ENCODE measurements at places on chromosomes 7 and 10.

GRCh38 chr7:157625973-157626742 lies 289.4 kb downstream of the DNAJB6 start:
- no peak for DNase-seq

DNA sequence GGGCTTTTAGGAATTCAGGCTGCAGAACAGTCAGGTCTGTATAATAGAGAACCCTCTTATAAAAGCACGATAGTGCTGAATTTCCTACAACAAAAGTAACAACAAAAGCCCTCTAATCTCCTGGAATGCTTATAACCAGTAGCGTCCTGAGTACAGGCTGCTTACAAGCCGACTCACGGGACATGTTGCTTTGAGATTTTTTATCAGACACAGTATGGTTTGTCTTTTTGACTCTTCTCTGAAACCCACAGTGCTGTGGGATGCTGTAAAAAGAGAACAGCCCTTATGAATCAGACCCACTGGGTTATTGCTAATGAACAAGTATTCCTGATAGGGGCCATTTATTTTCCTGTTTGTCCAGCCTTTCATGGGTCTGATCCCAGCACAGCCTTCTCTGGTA lies 59.4 kb downstream of the PLPP4 start:
- no peak for DNase-seq

DNA sequence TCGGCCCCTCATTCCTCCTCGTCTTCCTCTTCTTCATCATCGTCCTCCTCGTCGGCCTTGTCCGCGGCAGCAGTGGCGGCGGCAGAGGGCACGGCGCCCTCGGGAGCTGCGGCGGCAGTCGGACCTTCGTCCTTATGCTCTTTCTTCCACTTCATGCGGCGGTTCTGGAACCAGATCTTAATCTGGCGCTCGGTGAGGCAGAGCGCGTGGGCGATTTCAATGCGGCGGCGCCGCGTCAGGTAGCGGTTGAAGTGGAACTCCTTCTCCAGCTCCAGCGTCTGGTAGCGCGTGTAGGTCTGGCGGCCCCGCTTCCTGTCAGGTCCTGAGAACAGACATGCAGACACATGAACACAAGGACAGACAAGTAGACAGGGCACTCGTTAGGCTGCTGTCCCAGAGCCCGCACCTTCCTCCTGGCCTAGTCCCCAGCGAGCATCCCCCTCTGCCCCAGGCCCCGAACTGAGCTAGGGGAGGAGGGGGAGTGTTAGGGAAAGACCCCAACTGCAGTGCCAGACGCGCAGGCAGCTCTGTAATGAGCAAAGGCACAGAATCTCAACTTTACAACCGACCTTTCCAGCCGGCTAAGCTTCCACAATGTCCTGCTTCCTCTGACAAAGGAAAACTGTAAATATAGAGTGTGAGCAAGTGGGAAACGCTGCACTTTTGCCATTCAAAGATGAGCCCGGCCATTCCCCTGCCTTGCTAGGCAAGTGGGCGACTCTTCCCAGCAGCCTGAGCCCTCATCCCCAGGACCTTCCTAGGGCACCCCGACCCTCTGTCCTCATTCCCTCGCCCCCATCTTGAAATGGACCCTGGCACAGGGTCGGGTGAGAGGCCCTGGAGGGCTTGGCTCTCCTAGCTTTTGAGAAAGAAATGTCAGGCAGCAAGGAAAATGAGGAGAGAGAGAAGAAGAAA lies 1.3 kb downstream of the HOXA7 start:
- no peak for DNase-seq

GRCh38 chr10:33783078-33783477 lies 448.6 kb upstream of the NRP1 start:
- no peak for DNase-seq

GRCh38 chr10:100146875-100147650 lies 38.8 kb downstream of the ERLIN1 start:
- no peak for DNase-seq

DNA sequence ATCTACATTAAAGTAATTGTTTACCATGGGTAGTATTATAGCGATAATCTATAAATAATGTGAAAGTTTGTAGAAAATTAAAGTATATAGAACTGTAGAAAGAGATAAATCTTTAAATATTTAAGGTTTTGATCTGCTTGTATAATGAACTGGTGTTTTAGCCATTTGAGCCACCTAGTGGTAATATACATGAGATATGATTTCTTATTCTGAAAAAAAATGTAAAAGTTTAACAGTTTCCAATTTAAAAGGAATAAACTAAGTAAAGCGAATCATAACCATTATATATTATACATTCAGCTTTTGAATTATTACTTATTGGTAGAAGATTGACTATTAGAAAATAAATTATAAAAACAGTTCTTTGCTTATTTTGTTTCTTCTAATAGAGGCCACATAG lies 91.2 kb downstream of the OTUD1 start:
- DNase-seq: no peak

DNA sequence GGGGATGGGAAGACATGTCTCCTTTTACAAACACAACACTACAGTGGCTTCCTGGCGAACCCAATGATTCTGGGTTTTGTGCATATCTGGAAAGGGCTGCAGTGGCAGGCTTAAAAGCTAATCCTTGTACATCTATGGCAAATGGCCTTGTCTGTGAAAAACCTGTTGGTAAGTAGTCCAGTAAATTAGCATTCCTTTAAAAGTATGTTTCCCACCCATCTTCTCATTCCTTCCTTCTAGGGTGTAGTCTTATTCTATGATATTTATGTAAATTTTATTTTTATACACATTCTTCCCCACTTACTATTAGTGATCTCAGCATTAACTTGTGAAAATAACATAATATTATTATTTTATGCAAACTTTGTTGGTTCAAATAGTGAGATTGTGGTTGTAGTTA lies 206.9 kb downstream of the ATRNL1 start:
- DNase-seq: no peak

DNA sequence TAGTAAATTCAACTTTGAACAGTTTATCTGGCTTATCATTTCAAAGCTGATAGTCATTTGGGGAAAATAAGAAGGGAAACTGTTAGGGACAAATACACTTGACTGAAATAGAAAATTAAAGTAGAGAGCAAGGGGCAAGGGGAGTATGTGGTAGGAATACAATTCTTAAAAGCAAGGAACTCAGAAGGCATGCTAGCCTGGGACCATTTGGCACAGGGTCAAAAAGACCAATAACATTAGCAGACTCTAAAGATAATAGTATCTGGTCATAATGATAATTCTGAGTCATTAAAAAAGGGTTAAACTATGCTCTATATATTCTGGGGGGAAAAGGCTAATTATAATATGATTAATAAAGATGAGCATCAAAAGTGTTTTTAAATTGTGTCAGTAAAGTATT lies 112.2 kb downstream of the CNOT4 start:
- DNase-seq: no peak

DNA sequence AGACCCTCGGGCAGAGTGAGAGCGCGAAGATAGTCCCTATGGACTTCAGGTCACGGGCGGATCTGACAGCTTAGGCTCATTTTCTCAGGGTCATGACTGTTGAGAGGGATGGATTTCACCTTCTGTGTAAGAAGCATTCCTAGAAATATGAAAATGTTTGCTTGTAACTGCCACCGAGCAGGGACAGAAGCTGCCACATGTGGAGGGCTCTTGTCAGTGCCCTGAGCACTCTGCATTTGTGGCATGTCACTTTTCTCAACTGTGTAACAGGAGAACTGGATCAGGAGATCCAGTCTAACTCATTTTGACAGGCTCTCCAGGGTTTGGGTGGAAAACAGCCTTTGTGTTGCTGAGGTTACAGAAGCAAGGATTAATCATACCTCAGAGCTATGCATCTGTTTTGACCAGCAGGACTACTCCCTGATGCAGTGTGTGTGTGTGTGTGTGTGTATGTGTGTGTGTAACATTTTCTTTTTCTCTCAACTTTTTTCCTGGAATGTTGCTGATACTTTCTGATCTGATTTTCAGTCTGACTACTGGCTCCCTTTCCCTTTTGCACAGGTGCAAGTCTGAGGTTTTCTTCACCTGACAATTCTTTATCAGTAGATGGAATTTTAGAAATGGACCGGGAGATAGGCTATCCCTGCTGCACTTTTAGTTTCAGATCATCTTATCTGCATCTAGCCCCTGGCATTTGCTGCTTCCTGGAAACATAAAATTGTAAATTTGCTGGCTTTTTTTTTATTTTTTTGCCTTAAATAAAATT lies 183.3 kb downstream of the STK31 start:
- no peak for DNase-seq

GRCh38 chr10:132237871-132238270 lies 51.1 kb downstream of the DPYSL4 start:
- DNase-seq: no peak

DNA sequence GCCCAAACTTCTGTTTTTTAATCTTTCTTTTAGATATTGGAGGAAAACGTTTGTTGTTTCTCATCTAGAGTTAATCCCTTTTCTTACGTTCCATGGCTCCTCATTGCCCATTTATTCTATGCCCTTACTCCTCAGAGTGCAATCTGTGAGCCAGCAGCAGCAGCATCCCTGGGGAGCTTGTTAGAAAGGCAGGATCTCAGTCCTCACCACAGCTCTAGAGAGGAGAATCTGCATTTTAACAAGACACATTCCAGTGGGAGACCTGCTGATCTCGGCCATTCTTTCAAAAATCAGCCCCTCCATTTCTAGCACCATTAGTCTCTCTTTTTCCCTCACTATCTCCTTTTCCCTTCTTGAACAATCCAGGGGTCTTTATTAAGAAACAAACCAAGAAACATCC lies 84.4 kb upstream of the NOBOX start:
- DNase-seq: no peak

GRCh38 chr7:3915337-3915878 lies 614.4 kb downstream of the SDK1 start:
- no peak for DNase-seq

DNA sequence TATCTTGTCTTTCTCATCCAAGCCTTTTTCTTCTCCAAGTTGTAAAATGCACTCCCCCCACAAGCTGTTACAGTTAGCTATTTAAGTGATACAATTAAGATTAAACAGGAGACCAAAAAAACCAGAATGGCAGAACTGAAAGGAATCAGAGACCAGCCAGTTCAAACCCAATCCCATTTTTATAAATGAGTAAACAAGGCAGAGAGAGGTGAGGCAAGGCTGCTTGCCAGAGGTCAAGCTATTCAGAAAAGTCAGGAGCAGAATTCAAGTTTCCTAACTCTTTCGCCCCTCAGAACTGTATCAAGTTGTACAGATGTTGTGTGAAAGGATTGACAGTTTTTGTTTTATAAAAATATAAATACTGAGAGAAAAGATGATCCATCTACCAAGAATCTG lies 90.2 kb downstream of the ZFAND4 start:
- no peak for DNase-seq

DNA sequence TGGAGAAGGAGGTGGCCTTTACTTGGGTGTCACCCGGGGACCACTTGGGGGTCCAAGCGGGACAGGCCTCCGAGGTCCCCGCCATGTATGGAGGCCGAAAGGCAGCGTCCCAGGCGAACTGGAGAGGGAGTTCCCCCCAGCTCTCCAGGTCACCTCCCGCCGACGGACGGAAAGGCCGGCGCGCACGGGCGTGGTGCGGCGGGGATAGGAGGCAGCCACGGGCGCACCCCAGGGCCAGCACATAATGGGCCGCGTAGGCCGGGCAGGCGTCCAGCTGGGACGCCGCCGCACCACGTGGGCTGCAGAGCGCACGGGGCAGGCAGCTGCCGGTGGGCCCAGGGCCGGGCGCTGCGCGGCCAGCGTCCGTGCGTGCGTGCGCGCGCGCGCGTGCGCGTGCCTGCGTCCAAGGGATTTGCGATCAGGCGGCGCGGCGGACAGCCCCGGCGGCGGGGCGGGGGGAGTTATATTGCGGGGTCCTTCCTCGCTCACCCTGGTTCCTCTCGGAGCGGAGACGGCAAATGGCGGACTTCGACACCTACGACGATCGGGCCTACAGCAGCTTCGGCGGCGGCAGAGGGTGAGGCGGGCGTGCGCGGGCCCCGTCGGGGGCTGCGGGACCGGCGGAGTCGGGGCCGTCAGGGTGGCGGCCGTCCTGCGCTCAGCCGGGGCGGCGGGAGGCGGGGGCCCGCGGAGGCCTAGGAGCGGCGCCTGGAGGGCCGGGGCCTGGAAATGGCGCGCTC lies at the start of gene EIF4H:
EIF4H (plus strand) TSS at position 491 of the 740 bp plus-strand sequence; CDS start at position 519, 28 bp downstream.
- DNase-seq: peak; percentile 91

GRCh38 chr10:248307-248706 lies 113.1 kb downstream of the ZMYND11 start:
- no peak for DNase-seq

DNA sequence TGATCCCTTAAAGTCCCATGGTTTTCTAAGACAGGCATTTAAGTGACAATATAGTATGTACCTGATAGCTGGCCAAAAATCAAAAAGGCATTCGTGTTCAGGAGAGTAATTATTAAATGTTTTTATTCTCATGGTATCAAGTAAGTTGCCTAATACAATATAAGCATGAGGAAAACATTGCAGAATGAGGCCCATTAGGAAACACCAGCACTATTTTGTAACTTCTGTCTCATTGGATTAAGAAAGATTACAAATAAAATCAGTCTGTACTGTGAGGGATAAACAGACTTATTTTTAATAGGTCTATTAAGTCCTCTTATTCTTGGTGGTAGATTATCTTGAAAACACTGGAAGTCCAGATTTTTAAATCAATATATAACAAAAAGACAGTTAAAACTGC lies 110.1 kb downstream of the SNX13 start:
- no peak for DNase-seq

DNA sequence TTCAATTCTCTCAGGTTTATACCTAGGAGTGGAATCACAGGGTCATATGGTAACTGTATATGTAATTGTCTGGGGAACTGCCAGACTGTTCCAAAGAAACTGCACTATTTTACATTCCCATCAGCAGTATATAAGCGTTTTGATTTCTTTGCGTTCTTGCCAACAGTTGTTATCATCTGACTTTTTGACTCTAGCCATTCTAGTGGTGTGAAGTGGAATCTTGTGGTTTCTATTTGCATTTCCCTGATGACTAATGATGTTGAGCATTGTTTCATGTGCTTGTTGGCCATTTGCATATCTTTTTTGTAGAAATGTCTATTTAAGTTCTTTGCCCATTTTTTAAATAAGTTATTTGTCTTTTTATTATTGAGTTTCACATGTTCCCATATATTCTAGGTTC lies 44.3 kb upstream of the ZC3HAV1 start:
- DNase-seq: no peak

GRCh38 chr10:126170776-126171175 lies 217.5 kb downstream of the ADAM12 start:
- DNase-seq: no peak

DNA sequence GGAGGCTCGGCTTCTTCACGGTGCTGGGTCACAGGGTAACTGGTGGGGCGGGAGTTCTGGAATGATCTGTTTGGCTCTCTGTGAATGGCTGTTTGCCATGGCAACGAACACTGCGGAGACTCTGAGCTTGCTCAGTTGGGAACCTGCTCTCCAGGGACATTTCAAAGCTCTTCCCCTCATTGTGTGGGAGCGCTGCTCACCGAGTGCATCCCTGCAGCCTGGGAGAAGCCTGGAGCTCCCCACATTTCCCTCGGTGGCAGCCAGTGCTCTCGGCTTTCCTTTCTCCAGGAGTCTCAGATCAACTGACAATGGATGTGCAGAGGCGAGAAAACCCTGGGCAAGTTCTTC lies 57.6 kb upstream of the CACUL1 start:
- no peak for DNase-seq

Data from amygdala (tissue), 56 donors.